ENCODE measurements at places on chromosomes 12 and 14.

- DNase-seq, result no peak
Observed at GRCh38 chr12:1413930-1414329, 180.5 kb downstream of the FBXL14 start.

- no peak for DNase-seq
Observed at GRCh38 chr14:71383510-71383909, 476.3 kb downstream of the PCNX1 start.

DNA sequence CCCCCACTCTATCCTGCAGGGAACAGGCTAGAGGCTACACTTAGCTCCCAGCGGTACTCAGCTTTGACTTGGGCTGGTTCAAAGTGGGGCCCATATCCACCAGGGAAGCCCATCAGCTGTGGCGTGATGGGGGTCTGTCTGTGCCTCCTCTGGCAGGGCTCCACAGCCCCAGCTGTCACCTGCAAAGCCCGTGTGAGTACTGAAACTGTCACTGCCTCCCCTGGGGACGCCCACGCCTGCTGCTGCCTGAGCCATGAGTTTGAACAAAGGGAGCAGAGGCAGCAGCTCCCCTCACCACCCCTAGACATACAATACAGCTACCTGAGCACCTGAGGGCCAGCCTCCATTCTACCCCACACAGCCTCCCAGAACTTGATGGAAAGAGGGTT, 5.0 kb downstream of the REM2 start:
- peak; percentile 72 for DNase-seq

GRCh38 chr12:52529846-52530245, 9.7 kb upstream of the KRT5 start:
- no peak for DNase-seq

DNA sequence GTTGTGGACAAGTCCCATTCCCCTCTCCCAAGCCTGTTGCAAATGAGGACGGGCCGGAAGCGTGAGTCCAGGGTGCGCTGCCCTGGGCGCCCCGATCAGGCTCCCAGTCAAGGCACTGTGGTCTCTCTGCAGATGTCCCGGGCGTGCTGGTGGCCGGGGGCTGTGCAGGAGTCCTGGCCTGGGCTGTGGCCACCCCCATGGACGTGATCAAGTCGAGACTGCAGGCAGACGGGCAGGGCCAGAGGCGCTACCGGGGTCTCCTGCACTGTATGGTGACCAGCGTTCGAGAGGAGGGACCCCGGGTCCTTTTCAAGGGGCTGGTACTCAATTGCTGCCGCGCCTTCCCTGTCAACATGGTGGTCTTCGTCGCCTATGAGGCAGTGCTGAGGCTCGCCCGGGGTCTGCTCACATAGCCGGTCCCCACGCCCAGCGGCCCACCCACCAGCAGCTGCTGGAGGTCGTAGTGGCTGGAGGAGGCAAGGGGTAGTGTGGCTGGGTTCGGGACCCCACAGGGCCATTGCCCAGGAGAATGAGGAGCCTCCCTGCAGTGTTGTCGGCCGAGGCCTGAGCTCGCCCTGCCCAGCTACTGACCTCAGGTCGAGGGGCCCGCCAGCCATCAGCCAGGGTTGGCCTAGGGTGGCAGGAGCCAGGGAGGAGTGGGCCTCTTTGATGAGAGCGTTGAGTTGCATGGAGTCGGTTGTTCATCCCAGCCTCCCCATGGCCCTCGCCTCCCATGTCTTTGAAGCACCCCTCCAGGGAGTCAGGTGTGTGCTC, 6.3 kb downstream of the SLC25A47 start:
- no peak for DNase-seq

GRCh38 chr12:69097619-69098368, 141.6 kb upstream of the CPSF6 start:
- DNase-seq, result no peak

DNA sequence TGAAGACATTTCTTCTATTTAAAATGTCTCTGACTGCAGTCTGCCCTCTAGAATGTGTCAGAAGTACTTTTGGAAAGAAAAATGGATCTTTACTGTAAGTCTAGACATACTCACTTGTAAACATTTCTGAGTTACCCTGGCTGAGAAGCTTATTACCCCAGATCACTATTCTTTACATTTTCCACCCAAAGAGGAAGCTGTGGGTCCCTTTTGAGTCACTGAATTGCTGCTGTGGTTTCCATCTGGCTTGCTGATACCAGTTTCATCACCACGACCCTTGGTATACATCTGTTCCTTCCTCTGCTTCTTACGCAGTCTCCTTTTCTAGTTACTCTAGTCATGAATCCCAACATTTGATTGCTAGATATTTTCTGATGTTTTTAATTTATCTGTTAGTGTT, 20.2 kb upstream of the CLEC4D start:
- peak; percentile 32 for DNase-seq

- no peak for DNase-seq
Observed at GRCh38 chr14:86462193-86462753, 932.3 kb downstream of the FLRT2 start.

DNA sequence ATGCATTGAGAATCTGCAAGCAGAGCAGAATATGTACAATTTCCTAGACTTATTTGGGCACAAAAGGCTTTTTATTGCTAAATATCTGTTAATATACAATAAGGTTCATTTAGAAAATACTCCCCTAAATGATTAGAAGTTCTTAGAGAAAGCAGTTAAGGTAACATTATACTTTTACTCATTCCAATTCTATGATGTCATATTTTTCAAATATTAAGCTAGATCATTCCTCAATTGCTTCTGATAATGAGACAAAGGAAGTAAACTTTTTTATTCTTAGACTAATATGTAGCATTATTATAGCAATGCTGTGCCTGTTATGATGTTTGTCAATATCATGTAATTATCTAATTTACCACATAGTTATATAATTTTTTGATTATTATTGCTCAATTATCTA, 447.0 kb downstream of the SLC16A7 start:
- no peak for DNase-seq

DNA sequence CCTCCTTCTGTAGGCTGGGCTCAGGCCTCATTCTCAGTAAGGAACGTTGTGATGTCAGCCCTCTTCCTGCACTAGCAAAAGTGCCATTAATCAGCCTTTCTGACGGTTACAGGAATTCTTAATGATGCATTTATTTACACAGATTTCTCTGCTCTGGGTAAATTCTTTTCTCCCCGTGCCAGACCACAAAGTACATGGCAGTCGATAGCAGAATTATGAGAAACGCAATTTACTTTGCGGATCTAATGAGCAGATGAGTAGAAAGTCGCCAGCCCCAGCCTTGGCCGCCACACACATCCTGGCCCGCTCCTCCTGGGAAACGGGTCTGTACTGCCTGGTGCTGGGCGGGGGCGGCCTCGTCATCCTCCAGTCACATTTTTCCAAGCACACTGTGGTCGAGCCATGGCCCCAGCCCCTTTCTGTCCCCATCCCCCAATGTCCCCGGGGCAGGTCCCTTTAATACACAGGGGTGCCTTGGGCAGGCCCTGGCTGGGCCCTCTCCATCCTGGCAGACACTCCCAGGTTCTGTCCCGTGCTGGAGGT, 25.9 kb downstream of the NOC4L start:
- DNase-seq, result no peak

GRCh38 chr12:52418576-52419110, 12.5 kb upstream of the KRT82 start:
- no peak for DNase-seq

- no peak for DNase-seq
Observed at GRCh38 chr14:74480046-74480445, 13.1 kb downstream of the NPC2 start.

- DNase-seq, result no peak
Observed at GRCh38 chr14:104355101-104356019, 217.0 kb downstream of the KIF26A start.

- no peak for DNase-seq
Observed at GRCh38 chr12:108665608-108666202, 32.0 kb upstream of the SELPLG start.

- no peak for DNase-seq
Observed at GRCh38 chr12:130066742-130067141, 95.5 kb upstream of the FZD10 start.

DNA sequence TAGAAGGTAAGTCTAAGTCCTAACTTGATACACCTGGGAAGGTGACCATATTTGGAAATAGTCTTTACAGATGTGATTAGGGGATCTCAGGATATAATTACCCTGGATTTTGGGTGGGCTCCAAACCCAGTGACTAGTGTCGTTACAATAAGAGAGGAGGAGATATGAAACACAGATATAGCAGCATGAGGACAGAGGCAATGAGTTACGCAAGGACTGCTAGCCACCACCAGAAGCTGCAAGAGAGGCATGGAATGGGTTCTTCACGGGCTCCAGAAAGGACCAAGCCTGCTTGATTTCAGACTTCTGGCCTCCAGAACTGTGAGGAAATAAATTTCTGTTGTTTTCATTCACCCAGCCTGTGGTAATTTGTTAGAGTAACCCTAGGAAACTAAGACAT, 28.6 kb downstream of the FGFR1OP2 start:
- no peak for DNase-seq

DNA sequence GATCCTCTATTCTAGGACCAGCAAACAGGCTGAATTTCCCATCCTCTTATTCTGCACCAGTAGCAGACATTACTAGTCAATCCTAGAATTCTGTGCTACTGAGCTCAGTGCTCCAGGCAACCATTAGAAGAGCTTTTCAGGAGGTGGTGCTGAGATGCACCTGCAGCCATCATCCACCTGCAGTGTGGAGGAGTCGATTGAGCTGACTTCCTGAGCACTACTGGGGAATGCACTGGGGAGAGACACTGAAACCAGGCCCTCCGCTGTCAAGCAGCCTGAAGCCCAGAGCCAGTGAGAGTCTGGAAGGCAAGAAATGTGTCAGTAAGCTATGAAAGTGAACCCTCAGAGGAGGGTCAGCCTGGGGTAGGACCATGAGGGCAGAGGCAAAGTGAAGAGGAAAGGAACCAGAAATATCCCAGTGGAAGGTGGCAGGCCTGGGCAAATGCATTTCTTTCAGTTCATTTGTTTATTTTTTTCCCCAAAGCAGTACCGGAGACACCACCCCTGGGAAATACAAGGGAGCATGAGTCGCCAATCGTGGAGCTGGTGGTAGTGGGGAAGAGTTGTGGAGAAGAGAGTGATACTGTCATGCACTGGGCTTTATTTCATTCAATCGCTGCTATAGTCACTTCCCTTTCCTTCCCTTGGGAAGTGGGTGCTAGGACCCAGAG, 23.0 kb upstream of the SERPINA4 start:
- no peak for DNase-seq

- no peak for DNase-seq
Observed at GRCh38 chr14:99497894-99498293, 16.7 kb downstream of the CCNK start.

DNA sequence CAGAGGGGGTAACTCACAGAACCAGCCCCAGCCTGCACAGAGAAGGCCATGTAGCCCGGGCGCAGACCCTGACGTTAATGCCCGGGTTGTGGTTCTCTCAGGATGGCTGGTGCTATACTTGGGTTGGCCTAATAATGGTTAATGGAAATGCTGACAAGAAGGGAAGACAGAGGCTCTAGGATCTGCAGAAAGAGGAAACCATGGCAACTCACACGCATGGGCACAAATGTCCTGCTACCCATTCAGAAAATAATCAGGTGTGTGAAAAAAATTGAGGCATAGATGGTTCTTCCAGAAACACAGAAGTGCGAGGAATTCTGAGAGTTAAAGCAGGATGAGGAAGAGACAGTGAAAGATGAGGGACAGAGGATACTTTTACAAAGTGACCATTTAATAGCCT, 33.8 kb downstream of the APPL2 start:
- no peak for DNase-seq

DNA sequence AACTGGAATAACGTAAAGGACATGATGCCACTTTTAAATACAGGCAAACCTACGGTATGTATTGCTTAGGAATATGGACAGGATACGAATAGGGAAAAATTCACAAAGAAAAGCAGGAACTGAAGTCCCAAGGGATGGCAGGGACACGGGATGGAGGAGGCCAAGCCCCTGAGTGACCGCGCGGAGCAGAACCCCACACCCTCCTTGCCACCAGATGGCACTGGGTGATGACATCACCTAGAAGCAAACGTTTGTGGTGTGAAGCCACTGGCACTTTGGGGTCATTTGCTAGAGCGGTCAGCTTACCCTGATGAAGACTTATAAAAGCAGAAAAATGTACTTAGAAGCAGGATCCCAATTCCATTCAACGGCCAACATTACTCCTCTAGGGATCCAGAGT, 9.4 kb downstream of the DHX37 start:
- DNase-seq, result no peak

- no peak for DNase-seq
Observed at GRCh38 chr12:30624009-30624408, 71.7 kb downstream of the IPO8 start.

DNA sequence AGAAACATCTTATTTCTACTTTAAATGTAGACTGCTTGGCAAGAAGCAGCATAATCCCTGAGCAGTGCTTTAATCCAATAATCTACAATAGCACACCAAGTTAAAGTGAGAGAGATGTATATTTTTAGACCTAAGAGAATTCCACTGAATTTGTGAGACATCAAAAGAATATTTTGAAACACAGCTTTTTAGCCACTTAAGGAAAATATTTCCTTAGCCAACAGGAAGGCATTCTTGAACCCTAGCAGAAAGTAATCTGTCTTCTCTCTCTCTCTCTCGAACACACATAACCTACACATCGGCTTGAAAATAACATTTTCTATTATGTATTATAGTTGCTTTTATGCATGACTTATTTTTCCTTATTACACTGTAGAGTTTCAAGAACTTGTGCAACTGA, 34.0 kb downstream of the KITLG start:
- DNase-seq, result no peak

DNA sequence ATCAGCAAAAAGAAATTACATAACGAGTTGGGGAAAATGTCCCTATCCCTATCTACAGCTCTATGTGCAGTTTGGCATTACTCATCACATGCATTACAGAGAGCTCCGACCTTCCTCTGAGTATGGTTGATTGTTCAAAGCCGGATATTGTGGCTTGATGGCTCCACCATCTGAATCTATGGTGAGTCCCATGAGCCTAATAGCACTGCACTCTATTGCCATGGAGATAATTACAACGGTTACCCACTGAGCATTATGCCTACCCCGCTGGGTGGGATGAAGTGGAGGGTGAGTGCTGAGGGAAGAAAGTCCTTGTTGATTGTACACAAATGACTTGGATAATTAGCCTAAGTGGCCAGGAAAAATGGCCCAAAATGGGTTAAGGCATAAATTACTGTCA, 800.5 kb downstream of the NRXN3 start:
- no peak for DNase-seq

GRCh38 chr14:94043111-94043755, 17.1 kb downstream of the OTUB2 start:
- DNase-seq, result no peak

GRCh38 chr12:130933269-130933995, 20.3 kb upstream of the ADGRD1 start:
- no peak for DNase-seq

- peak; percentile 58 for DNase-seq
Observed at GRCh38 chr12:51188359-51189051, 15.6 kb upstream of the TFCP2 start.

GRCh38 chr12:130009961-130010360, 106.1 kb upstream of the TMEM132D start:
- no peak for DNase-seq

DNA sequence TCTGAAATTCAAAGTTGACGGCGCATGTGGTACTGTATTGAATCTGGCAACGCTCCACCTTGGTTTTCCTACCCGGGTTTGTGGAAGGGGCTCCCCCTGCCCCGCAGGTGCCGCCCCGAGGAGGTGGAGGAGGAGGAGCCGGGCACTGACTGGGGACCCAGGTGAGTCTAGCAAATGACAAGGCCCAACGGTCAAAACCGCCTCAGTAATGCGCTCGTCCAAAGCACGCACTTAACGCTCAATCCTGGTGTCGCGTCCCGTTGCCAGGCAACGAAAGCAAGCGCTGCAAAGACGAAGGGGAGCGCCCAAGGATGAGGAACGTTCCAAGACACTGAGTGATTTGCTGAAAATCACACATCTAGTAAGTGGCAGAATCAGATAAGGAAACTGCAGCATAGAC, 24.0 kb upstream of the CLEC4E start:
- DNase-seq, result no peak
